ENCODE measurements at places on chromosomes 4 and X.

DNA sequence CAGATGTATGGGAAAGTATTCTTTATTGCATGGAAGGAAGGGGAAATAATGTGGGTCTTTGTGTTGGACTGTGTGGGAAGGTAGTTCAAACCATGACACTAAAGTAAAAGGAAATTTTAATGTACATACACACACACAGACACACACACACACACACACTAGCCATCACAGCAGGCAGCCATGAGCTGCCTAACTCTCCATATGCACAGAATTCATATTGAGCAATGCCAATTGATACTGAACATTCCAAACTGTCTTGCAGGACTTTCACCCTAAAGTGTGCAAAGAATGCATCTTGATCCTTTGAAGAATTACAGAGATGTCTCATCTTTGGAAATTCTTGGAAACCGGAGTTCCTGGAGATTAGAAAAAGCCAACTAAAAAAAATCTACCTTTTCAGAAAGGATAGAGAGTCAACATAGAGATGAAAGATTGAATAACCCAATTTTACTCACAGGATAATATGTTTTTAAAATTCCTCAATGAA lies 120.6 kb upstream of the MBNL3 start:
- no peak for DNase-seq

DNA sequence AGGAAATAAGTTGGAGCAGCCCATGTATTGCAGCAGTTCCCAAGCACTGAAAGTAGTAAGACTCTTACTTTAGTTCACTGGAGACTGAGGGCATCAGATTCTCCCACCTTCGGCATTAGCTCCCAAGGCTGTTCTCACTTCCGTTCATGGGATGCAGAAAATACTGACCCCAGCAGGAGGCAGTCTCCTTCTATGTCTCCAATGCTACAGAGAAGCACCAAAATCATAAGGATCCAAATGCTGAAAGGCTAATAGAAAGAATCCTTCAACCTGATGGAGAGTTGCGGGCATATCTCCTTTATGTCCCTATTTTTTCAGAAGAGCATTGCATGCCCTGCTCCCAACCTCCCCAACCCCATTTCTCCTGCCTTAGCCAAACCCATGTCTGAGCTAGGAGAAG lies 32.4 kb downstream of the ADH7 start:
- no peak for DNase-seq

DNA sequence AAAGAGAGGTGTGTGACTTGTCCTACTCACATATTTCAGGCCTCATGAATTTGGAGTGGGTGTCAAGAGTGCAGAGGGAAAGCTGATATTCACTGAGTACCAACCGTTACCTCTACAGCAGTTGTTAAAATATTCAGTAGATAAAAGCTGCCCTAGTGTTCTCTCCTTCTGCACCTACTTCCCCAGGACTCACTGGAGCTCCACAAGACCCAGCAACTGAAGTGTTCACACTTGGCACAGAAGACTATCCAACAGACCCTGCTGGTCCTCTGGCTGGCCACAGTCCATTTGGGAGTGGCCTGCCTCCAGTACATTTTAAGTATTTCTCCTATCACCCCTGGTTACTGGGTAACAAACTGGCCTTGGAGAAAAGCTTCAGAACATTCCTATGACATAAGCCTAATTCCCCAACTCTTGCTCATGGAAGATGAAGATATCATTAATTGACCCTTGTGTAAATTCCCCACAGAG lies 70.8 kb downstream of the PPARGC1A start:
- DNase-seq, result no peak

DNA sequence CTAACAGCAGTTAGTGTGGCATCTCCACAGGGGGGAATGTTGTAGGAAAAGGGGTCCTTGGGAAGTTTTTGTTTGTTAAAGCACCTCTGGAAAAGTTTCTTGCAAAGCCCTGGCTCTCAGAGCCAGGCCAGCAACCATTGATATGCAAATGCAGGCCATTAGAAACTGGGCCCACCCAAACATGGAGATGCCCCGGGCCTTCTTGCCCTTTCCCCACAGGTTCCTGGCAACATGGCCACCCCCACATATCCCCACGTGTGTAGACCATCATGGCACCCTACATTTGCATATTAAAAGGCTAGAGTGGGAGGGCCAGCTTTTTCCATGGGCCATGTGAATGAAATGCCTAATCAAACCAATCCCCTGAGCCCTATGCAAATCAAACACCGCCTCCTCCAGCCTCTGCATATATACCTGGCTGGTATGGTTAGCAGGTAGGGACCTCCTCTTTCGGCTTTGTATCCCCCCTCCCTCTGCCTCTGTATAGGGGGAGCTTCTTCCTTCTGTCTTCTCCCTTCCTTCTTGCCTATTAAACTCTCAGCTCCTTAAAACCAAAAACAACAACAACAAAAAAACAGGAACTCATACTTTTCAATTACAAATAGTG lies 44.0 kb upstream of the ZCCHC13 start:
- DNase-seq, result no peak

GRCh38 chr4:187302457-187303150 lies 578.9 kb upstream of the FAT1 start:
- DNase-seq, result no peak

DNA sequence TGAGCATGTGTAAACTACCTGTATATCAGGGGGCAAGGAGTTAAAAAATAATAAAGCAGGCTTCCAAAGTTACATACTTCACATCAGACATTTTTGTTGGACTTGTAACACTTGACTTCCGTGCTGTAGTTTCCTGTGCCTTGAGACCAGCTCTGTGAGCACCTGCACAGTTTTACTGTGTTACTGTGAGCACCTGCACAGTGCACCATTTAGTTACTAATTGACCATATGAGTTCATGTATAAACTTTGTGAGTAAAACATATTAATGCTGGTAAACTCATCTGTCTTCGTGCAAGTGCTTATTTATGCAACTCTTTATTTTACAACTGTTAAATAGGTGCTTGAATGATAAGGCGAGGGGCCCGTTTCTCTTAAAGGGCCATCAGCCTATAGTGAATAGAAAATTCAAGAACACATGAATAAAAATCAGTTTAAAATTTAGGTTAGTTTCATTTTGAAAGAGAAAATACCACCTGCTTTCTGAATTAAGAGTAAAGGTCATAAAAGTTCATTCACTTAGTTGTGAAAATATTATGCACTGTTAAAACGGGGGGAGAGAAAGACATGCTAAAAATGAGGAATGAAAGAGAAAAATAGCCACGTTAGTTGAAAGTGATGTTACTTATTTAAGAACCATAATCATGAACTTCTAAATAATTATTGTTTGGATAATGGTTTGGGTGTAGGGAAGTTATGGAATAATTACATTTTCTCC lies 42.4 kb downstream of the USP9X start:
- DNase-seq, result no peak

DNA sequence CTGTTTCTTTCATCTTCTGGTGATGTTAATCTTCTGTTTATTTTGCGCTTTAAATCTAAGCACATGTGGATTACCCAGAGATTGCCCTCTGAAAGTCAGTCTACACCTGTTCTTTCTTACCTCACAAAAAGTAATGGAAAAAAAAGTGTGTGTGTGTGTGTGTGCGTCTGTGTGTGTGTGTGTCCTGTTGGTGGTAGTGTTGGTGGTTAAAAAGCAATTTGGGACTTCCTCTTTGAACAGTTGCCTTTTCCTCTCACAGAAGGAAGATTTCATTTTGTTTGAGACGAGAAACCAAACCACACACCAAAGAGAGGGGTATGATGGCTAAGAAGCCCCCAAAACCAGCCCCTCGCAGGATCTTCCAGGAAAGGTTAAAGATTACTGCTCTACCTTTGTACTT lies at the start of gene STAP1:
Gene STAP1 (plus strand): TSS at position 235 of the 400 bp plus-strand sequence. CDS start 83 bp downstream, at position 318.
- DNase-seq, result no peak

DNA sequence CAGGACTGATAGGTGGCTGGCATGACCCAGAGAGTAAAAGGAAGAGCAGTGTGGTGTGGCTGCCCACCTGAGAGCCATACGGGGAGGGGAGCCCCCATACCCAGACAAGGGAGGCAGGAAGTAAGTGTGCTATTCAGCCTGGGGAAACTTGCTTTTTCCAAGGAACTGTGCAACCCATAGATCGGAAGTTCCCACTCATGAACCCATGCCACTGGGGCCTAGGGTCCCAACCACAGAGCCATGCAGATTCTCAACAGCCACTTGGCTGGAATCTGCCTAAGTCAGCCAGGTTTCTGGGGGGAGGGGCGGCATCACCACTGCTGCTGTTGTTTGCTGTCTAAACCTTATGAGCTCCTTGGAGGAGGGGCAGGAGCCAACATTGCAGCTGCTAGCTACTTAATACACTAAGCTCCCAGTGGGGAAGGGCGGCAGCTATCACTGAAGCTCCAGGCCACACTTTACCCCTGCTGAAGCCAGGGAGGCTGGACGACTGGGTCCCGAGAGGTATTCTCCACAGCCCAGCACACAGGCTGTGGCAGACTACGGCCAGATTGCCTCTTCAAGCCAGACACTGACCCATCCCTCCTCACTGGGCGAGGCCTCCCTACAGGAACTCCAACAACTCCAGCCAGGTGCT lies 410.4 kb downstream of the INPP4B start:
- no peak for DNase-seq

DNA sequence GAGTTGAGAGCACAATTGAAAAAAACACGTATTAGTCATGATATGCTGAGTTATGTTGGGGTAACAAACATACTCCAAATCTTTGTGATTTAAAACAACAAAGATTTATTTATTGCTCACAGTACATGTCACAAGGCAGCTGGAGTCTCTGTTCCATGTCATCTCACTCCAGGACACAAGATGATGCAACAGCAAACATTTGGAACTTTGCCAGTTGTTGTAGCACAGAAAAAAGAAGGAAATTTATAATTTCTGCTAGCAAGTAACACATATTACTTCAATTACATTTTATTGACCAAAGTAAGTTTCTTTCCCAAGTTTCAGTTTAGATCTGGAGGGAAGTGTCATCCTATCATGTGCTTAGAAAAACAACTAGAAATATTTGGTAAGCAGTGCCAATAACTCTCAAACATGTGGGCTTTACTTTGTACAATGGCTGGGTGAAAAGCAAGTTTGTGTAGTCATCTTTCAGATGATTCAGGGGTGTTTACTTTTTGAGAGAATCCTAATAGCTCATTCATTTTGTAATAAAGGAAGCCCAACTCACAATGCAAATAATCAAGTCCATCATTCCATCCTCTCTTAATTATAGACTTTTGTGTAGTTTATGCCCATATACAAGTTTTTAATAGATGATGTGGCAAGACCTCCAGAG lies 452.3 kb downstream of the ZIC3 start:
- no peak for DNase-seq

- DNase-seq, result no peak
These were observed 82.5 kb upstream of the AFF2 start for GRCh38 chrX:148417934-148418333.

DNA sequence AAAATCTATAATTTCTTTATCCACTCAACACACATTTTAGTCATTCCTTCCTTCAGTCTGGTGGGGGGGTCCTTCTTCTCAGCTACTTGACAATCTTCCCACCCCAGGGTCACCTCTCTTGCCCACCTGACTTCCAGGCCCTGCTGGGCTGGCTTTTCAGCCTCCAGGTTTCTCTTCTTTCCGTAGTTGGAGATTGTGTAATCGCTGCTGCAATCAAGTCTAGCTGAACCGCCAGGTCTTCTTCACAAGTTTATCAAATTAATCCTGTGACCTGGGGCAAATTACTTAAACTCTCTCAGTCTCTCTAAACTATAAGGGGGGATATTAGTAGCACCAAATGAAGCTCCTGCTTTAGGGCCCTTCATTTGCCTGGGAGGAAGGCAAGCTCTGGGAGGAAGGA lies 102.9 kb upstream of the TNIP3 start:
- DNase-seq, result no peak

DNA sequence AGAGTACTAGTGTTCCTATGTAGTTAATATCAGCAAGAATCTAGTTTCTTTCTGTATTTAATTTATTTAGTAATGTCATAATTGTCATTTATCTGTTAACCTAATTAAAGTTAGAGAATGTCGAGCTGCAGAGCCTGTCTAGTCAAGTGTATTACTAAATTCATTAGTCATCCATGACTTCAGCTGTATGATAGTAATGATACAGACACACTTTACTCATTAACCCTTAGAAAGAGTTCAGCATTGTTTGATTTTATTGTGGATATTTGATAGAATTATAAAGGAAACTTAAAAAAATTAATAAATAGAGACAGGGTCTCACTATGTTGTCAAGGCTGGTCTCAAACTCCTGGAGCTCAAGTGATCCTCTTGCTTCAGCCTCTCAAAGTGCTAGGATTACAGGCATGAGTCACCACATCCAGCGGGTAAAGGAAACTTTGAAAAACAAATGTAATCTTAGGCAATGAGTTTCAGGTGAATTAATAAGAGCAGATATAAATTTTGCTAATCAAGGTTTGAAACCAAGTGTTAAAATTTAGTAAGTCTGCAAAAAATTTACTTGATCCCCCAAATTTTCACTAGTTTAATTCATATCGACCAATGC lies 110.6 kb downstream of the ANK2 start:
- DNase-seq, result no peak

DNA sequence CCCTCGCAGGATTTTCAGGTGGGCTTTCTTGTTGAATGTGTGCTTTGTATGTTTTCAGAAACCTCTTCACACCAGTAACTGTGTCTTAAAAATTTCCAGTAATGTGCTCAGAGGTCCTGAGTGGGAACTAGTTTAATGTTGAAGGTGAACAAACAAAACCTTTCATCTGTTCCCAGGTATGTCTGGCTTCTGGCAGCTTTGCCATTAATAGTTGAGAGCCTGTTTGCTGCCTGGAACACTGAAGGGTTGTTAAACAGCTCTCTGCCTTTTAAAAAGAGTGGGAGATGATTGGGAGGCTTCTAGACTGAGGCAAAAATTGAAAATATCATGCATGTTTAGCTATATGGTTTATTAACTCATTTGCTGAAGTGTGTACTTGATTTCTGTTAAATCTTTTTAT lies 161.2 kb upstream of the AGTR2 start:
- DNase-seq, result no peak

DNA sequence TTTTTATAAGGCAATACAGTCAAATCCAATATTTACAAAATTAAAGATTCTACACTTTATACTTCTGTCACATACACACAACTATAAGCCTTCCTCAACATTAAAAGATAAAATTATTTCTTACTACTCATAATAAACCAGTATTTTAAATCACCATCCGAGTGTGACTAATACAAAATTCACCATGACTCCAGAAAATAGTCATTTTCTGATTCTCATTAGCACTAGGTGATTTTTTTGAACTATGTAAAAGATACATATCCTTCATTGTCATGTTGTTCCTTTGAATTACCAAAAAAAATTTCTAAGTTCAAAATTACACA lies 646 bp upstream of the SLC7A11 start:
- DNase-seq, result no peak

DNA sequence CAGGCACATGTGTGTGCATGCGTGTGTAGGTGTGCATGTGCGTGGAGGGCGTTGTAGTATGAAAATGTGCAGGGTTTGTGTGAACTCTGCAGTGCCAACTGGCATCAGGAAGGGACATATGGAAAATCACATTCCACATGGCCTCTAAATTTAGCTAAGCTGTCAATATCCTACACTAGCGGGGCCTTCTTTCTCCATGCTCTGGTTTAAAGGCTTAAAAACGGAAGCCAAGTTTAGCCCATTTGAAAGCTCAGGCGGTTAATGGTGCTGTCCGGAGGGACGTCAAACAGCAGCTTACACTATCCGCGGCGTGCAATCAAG lies 144.1 kb upstream of the NOCT start:
- DNase-seq, result no peak

- DNase-seq, result no peak
These were observed 580.9 kb upstream of the ZFP42 start for GRCh38 chr4:187414716-187415115.
